ENCODE measurements at places on chromosomes 2 and 18.

GRCh38 chr2:129713337-129713736 lies 266.1 kb upstream of the RAB6C start:
- no peak for DNase-seq

GRCh38 chr2:84131278-84131830 lies 327.7 kb downstream of the SUCLG1 start:
- no peak for DNase-seq

- no peak for DNase-seq
These were observed 175.7 kb upstream of the POU3F3 start for GRCh38 chr2:104678181-104678580.

DNA sequence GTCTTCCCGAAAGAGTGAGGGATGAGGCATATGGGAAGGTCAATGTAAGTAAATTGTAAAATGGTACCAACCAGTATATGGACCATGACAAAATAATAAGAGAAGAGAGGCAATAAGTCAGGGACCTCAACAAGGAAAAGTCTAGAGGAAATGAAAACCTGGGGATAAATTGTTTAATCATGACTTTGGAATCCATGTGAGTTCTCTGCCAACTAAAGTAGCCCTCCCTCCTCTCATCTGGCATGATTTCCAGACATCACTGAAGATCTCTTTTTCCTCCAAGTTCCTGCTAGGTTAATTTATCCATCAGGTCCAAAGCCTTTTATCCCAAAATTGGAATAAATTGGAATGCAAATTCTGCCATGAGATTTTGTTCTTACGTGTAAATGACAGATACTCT lies 417.9 kb downstream of the NRXN1 start:
- DNase-seq, result no peak

GRCh38 chr2:64537991-64538390 lies 13.9 kb downstream of the AFTPH start:
- DNase-seq, result no peak

DNA sequence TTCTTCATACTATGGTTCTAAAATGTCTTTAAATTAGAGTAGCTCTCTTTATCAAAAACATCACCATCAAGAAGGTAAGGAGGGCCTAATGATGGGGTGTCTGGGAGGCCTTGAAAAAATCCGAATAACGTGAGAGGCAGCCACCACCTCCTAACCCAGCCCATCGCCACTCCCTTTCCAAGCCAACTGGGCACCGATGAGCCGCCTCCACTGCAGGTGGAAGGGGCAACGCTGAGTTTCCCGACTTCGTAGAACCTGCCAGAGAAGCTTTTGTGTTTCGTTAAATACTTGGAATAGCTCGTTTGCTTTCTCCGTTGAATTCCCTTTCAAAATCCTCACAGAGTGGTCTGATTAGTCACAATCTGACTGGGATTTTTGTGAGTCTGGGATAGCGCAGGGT lies 22.0 kb upstream of the RPL31 start:
- no peak for DNase-seq

DNA sequence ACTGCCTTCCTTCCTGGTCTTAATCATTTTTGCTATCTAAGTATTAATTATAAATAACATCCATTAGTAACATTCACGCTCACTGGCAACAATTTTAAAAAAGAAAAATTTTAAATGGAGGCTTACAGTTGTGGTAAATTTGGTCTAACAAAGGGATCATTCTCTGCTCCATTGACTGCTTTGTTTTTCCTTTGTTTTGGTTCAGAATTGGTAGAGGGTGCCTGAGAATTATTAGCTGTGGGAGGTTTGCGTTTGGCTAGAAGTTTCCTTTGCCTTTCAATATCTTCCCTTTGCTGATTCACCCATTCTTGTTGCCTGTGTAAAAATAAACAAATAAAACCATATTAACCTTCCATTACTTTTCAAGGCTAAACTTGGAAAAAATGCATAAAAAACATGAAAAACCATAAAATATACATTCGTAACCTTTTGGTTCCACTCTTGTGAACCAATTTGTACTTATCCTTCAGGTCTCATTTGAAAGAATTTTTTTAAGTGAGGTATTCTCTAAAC lies 114.6 kb downstream of the TLK1 start:
- DNase-seq, result no peak

DNA sequence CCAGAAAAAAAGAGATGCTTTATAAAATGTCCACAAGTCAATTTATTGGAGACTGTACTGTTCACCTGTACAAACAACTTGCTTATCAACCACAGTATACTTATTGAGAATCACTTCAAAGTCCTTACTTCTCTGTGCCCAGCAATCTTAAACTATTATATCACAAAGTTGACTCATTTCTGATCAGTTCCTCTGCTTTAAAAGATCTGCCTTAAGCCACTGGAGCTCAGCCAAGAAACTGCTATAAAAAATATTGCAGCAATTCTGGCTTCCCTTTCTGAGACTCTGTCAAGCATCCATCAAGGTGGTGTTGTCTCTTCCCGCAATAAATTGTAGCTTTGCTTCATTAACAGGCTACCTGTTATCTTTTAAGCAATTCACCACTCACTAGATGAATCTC lies 375.2 kb upstream of the SPHKAP start:
- no peak for DNase-seq

GRCh38 chr2:230202430-230203109 lies 17.2 kb downstream of the SP110 start:
- no peak for DNase-seq

DNA sequence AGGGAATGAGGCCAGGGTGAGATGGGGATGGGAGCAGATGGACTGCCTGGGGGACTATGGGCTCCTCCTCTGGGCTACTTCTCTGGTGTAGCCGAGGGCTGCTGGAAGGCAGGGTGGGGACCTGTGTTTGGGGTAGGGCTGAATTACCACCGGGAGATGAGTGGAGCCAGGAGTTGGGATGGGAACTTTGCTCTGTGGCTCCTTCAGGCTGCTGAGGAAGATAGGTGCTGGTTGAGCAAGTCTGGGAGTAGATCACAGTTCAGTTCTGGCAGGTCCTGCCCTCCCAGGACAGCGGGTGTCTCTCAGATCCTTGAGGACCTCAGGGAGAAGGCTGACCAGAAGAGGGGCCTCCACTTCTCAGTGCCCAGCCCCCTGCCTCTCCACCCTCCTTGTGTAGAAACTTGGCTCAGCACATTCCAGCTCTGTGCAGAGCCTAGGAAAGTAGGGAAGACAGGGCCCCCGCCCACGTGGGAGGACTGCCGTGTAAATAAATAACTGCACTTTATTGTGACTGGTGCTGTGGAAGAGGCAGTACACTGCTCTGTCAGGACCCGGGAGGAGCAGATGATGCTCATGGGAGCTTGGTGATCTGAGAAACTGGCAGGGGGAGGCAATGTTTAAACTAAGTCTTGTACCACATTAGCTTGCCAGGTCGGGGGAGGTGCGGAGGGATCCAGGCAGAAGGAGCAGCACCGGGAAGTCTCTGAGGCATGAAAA lies 15.3 kb downstream of the TET3 start:
- no peak for DNase-seq

GRCh38 chr2:83757329-83757728 lies 701.8 kb downstream of the SUCLG1 start:
- no peak for DNase-seq

- DNase-seq, result no peak
These were observed 56.3 kb upstream of the AFF3 start for GRCh38 chr2:100198461-100199230.

DNA sequence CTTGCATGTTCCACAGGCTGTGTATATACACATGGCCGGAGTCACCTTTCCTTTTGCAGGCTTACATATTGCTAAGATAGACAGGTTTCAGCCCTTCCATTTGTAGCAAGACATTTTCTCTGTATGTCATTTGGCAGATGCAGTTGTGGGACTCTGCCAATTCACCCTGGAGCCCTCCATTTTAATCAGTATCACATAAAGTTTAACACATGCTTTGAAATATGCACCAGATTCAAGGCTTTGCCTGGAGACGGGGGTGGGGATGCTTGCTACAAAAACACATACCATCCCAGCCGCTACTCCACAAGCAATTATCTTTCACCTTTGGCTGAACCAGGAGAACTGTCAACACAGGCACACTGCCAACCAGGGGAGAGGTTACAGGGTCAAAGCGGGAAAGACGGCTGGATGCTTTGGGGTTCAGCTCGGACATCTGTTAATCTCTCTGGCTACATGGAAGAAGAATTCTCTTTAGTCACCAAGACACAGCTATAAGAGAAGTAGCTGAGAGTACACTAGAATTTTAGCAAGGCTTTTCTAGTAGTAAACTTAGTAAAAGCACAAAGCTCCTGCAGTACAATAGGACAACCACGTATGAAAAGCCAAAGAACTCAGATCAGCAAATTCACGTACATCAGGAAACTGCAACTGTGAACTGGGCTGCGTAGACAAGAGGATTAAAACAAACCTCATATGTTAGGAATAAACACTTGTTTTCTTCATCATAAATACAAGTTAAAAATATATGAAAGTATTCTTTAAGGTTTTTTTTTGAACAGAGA lies 130.9 kb downstream of the EXOC6B start:
- DNase-seq, result peak; percentile 8

GRCh38 chr2:241703032-241703604 lies 1.3 kb downstream of the ING5 start:
- DNase-seq, result no peak

DNA sequence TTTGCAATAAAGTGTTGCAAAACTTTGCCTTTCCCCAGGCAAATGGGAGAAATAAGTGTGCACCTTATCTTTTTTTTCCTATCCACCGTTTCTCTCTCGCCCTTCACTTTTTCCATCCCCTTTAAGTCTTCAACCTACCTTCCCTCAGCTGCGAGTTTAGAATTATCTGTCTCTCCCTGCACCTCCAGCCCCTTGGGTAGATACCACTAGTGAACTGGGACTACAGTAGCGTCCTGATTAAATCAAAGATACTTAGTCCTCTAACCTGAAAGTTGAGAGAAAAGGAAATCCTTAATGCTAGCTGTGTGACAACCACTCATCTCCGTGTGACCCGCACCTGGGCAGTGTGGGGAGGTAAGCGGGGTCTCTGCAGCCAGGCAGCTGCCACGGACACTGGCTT lies 16.1 kb upstream of the PPP4R1 start:
- DNase-seq, result no peak

GRCh38 chr2:217356142-217356541 lies 496.3 kb upstream of the TNP1 start:
- no peak for DNase-seq

- no peak for DNase-seq
These were observed 1304.3 kb upstream of the DDX18 start for GRCh38 chr2:116510117-116510671.

- DNase-seq, result no peak
These were observed 249.3 kb upstream of the APCDD1 start for GRCh38 chr18:10205151-10205550.

DNA sequence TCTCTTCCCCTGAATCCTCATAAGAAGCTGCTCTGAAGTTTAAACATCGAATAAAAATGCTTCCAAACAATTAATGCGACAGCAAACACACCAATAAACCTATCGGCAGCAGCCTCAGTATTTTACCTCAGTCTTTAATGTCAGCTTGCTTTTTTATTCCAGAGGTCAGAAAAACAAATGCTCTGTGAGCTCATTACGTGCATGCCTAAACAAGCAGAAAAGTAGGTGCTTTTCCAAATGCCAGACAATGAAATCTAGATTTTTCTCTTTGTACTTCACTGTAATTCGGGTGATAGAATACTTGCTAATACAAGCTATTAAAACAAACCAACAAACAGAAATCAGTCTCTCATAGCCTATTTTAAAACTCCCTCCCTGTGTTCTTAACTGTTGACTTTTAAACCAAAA lies 381.5 kb downstream of the NRXN1 start:
- no peak for DNase-seq

DNA sequence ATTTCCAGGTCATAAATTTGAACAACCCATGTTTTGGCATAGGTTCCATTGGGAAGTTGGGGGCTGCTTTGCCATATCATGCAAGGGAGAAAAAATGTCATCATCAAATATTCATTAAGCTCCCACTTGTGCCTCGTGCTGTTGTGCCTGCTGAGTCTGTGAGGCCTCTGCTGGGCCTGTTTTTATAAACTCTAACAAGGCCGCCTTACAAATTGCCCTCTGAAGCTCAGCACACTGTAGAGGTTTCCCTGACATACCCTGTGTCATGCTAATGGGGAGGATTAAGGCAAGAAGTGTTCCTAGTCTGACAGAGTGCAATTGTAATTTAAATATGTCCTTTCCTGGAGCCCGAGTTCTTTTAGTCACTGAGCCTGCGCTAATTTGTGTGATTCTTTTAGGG lies 17.6 kb downstream of the OSBPL6 start:
- no peak for DNase-seq

DNA sequence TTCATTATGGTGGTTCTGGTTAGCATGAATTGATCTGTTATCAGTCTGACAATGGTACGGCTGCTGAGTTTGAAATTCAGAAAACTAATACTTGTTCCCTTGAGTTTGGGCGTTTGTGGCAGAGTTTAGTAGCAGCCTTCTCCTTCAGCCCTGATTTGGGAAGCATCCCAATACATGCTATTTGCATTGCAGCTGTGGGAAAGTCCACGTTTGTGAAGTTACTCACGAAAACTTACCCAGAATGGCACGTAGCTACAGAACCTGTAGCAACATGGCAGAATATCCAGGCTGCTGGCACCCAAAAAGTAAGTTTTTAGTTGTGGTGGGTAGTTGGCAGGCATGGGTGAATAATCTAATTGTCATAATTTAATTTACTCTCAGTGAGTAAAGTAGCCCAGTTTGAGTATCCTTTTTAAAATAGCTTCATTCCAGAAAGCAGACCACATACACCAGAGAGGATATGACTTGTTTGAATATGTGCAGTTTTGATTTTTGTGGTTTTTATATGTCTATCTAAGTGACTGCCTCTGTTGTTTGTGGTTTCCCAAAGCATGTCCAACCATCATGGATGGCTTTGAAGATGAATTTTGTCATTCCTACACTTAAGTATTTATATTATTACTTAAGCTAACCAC lies 12.2 kb downstream of the DGUOK start:
- peak; percentile 21 for DNase-seq

DNA sequence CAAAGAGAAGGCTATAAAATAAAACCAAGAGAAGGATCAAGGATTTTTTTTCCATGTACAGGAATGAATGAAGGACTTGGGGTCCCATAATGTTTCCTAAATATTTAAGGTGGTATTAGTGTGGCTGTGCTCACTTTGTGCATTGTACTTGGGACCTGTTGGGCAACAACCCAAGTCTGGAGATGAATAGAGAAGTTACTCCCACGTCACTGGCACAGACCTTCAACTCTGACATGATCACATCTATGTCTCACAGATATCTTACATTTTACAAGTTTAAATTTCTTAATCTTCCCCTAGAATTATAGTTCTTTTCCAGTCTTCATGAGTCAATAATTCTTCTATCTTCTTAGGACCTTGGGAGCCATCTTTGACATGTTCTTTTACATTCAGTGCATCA lies 133.4 kb downstream of the PLCL1 start:
- DNase-seq, result no peak

DNA sequence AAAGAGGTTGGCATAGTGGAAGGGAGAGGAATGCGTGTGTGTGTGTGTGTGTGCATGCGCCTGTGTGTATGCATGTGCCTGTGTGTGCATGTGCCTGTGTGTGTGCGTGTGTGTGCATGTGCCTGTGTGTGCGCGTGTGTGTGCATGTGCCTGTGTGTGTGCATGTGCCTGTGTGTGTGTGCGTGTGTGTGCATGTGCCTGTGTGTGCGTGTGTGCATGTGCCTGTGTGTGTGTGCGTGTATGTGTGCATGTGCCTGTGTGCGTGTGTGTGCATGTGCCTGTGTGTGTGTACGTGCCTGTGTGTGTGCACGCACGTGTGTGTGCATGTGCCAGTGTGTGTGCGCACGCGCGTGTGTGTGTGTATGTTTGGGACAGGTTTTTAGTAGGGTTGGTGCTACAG lies 205.1 kb downstream of the MEMO1 start:
- DNase-seq, result no peak
